Left lung (tissue), 14 donors: ENCODE measurements at places on chromosomes 1 and 21. TPM values are rescaled to one million over a fixed set of nuclear protein-coding genes. Genes with fewer than 3 reads are reported as not detected.

Gene MYCL
- polyA plus RNA-seq = 8.1 TPM

Gene LRRN2
- polyA plus RNA-seq = 4.1 TPM

Gene RPE65
- 0.38 TPM for polyA plus RNA-seq

Gene CFHR1
- polyA plus RNA-seq = 4.8 TPM

Gene ALX3
- polyA plus RNA-seq = not detected

Gene OR10K1
- 0.06 TPM for polyA plus RNA-seq

Gene ADGRB2
- polyA plus RNA-seq = 24.8 TPM

Gene ZNF593OS
- 1.1 TPM for polyA plus RNA-seq

Gene TNFAIP8L2
- 2.6 TPM for polyA plus RNA-seq

Gene CELA3A
- polyA plus RNA-seq = not detected

Gene CDK18
- polyA plus RNA-seq = 23.7 TPM

Gene PLA2G2F
- not detected for polyA plus RNA-seq
